Fibroblast of mammary gland (primary cell): ENCODE measurements at places on chromosomes 2 and 18.

- DNase-seq = no peak
Observed at GRCh38 chr2:47497843-47498460, 95.0 kb downstream of the MSH2 start.

- no peak for DNase-seq
Observed at GRCh38 chr18:77993188-77993981, 743.7 kb downstream of the GALR1 start.

DNA sequence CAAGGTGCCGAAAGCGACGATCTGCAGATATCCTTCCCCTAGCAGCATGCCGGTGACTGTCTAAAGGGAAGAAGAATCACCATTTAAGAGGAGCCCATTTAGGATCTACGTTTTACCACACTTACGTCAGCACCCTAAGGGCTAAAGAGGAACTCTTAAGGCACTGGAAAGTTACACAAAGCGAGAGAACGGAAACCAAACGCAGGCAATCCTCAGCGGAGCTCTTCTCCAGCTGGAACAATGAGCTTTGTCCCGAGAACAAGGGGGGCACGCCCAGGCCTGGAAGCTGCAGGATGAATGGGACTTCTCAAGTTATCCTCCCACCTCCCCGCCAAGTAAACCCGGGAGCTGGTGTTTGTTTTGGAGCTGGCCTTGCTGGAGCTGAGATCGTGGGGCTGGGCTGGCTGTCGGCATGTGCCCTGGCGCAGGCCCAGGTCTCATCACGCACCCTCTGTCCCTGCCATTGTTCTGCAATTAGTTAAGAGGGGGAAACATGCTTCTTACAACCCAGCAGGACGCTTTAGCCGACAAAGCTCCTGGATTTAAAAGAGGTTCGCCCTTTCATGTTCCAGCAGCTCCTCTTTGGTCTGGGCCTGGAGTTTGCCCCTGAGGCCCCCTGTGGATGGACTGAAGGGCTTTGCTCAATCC, 36.4 kb downstream of the PXDN start:
- peak; percentile 97 for DNase-seq

DNA sequence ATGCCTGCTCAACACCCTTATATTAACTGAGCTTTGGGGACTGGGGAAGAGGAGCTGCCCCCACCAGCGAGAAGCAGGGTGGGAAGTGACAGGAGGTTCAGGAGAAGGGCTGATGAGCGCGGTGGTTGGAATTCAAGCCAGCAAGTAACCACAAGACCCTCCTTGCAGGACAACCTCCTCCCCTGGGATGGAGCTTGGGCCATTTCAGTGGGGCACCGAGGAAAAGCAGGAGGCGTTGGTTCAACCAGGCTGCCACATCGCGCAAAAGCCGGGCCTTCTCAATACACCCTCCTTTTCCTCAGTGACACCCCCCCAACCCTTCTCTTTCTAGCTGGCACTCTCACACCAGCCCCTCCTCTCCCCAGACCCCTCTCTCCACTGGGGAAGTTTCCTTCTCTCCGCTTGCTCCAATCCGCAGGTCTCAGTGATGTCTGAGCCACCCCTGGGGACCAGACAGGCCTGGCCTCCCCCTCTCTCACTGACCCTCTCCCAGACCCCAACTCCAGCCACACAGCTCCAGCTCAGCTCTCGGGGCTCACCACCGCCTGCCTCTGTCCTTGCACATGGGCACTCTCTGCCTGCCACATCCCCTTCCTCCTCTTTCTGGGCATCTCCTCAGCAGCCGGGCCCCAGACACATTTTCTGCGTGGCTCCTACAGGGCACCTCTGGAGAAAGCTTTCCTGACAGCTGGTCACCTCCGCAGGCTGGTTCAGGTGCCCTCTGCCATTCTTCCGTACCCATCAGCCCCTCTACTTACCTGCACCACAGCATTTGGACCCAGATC, 44.5 kb downstream of the KCNF1 start:
- no peak for DNase-seq

- no peak for DNase-seq
Observed at GRCh38 chr2:154689158-154689557, 9.3 kb upstream of the KCNJ3 start.

DNA sequence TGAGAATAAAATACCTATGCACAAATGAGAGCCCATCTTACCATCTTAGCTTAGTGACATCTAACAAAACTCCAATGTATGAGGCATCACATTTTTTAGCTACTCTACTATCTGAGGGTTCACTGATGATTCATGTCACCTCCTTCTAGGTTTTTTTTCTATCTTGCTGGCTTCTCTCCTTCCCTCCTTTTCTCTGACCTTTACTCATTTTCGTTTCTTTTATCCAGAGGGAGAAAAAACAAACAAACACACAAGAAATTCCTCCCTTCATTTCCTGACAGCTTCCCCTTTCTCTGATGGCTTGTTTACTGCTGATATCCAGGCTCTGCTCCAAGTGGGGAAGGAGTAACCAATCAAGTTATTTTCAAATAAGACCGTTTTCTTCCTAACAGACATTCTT, 115.1 kb downstream of the UBE2E3 start:
- no peak for DNase-seq

DNA sequence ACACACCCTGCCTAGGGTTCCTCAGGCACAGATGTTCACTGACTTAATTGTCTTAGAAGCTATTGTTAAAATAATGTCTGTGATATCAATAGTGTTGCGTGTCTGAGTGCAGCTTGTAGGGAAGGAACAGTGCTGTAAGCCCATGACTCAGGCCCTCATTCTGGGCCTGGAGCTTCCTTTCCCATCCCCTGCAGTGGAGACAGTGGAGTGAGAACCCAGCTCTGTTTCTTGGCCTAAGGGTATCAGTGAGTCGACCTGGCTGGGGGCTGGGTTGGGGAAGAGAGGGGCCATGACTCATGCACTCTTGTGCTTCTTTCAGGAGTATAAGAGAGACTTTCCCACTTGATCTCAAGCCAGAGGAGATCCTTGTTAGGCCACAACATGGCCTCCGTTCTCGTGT, 106.8 kb downstream of the HRH4 start:
- peak; percentile 27 for DNase-seq

- DNase-seq = peak; percentile 46
Observed at GRCh38 chr18:25345081-25345866, 6.7 kb downstream of the ZNF521 start.

GRCh38 chr2:133062931-133063665, 393.1 kb upstream of the LYPD1 start:
- DNase-seq = no peak

DNA sequence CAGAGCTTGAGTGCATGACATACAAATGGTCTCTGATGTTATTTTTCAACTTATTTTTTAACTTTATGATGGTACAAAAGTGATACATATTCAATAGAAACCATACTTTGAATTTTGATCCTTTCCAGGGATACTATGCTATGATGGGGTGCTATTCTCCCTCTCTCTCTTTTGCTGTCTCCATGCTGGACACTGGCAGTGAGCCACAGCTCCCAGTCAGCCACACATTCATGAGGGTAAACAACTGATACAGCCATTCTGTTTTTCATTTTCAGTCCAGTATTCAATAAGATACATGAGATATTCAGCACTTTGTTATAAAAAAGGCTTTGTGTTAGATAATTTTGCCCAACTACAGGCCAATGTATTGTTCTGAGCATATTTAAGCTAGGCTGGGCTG, 859.3 kb upstream of the KLHL29 start:
- no peak for DNase-seq

DNA sequence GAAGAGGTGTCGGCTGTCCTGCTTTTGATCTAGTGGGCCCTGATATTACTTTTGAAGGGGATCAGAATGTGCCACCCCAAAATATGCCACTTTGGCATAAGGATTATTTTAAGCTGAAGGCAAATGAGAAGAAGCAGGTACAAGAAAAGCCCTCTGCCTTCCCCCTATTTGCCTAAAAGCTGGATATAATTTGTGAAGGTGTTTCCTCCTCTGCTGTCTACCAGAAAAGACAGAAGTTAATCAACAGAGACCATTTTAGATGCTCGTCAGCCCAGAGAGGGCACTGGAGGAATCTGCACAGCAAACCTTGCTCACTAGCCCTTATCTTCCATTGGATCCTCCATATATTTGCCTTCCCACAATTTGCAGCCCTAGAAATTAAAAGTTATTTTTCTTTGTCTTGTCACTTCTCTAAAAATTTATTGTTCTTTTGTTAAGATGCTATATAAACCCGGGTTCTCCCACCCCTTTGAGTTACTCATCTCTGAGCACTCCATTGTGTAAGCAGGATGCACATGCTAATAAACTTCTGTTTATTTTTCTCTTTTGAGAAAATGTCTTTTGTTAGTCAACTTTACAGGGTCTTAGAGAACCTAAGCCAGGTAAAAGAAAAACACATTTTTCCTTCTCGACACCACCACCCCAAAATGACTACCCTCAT, 163.2 kb upstream of the SLC1A4 start:
- peak; percentile 20 for DNase-seq

DNA sequence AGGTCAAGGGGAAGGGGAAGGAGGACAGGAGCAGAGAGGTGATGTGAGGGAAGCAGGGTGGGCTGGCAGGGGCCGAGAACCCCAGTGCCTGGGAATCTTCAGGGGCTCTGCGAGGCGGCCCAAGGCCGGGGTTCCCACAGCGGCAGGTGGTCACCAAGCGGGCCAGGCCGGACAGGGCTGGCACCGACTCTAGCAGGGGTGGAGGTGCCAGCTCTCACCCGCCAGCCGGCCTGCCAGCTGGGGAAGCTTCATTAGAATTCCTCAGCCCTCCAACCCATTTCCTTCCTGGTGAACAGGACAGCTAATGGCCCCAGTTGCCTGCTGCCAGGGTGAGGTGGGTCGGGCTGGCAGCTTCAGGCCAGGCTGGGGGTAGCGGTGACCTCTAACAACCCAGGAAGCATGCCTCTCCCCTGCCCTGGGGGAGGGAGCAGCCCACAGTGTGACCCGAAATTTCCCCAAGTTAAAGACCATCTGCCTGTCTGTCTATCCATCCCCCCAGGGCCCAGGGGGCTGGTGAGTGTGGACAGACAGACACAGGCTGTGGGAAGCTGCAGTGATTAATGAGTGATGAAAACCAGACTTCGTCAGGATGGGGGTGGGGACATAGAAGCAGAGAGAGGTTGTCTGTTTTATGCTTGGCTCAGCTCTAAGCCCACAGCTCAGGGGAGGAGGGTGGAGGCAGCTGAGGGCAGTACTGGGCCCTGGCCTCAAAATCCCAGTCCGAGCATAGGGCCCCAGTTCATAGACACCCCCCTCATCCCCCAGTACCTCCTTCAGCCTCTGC, 144.1 kb downstream of the ZFP36L2 start:
- DNase-seq = peak; percentile 98

- DNase-seq = peak; percentile 62
Observed at GRCh38 chr18:75247611-75248421, 37.2 kb downstream of the TSHZ1 start.

GRCh38 chr2:44528595-44528994, 166.8 kb downstream of the CAMKMT start:
- DNase-seq = peak; percentile 90

- DNase-seq = peak; percentile 33
Observed at GRCh38 chr2:194706179-194706578, 950.8 kb upstream of the SLC39A10 start.

- no peak for DNase-seq
Observed at GRCh38 chr18:54968807-54969206, 9.5 kb upstream of the CCDC68 start.

GRCh38 chr2:20071397-20072383, 20.3 kb upstream of the LAPTM4A start:
- DNase-seq = peak; percentile 99

- DNase-seq = no peak
Observed at GRCh38 chr2:182541268-182541667, 114.4 kb upstream of the PDE1A start.
